ENCODE measurements at places on chromosomes 5 and 9. TPM values are rescaled to one million over a fixed set of nuclear protein-coding genes. Genes with fewer than 3 reads are reported as not detected.

DNA sequence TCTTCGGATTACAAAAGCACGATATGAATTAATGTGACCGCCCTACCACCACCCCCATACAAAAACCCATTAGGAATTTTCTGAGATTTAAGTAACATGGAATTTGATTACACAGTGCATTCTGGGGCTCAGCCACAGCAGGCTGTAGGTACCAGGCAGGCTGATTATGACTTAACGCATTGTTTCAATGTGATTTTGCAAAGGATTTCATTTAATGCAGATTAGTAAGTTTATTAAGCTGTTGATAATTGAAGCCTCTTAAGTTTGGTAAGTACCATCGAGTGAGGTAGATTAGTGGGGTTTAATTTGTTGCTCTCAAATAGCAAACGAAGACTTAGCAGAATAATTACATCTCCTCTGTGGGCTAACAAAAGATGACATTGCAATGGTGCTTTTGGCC lies 240.1 kb downstream of the TRPM3 start:
- no peak for DNase-seq
- H3K27ac ChIP-seq: no peak overlapping the region
- H3K4me3 ChIP-seq: no peak overlapping the region
- H3K4me1 ChIP-seq: no peaks in the 10 kb centered on the region

GRCh38 chr5:41524174-41524573 lies 13.8 kb upstream of the PLCXD3 start:
- no peaks in the 10 kb centered on the region for H3K27me3 ChIP-seq
- H3K4me3 ChIP-seq: no peak overlapping the region
- H3K36me3 ChIP-seq: no peaks in the 10 kb centered on the region

Gene SPAG8
- total RNA-seq: not detected

Gene PKD2L2
- not detected for total RNA-seq

DNA sequence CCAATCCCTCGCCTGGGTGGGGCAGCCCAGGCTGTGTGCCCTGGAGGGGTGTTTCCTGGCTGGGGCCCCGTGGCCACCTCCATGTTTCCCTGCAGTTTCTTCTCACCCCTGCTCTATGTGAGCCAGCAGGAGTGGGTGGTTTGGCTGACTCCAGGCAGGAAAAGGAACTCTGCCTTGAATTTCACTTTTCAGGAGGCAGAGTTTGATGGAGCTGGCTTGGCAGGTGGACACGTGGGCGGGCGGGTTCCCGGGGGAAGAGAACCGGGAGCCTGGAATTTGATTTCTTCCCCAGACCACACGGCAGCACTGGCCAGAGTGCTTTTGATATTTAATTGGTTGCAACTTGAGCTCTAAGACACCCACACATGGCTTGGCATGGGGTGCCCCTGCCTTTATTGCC lies 119.8 kb upstream of the PANK3 start:
- no peaks in the 10 kb centered on the region for H3K36me3 ChIP-seq
- DNase-seq: no peak
- no peaks in the 10 kb centered on the region for H3K4me1 ChIP-seq
- H3K27ac ChIP-seq: no peak overlapping the region
- H3K27me3 ChIP-seq: no peaks in the 10 kb centered on the region

- no peak overlapping the region for H3K4me3 ChIP-seq
- H3K27me3 ChIP-seq: no peaks in the 10 kb centered on the region
- peaks cover 68% of the 10 kb centered on the region for H3K36me3 ChIP-seq
Measured at GRCh38 chr9:76181781-76182180, 212.4 kb downstream of the RFK start.

- no peak overlapping the region for H3K4me3 ChIP-seq
- H3K27ac ChIP-seq: no peak overlapping the region
- H3K27me3 ChIP-seq: no peaks in the 10 kb centered on the region
- DNase-seq: no peak
- no peaks in the 10 kb centered on the region for H3K4me1 ChIP-seq
Measured at GRCh38 chr5:109111680-109112079, 298.1 kb downstream of the PJA2 start.

GRCh38 chr5:68303754-68304420 lies 88.3 kb downstream of the PIK3R1 start:
- DNase-seq: no peak
- no peaks in the 10 kb centered on the region for H3K36me3 ChIP-seq
- H3K27ac ChIP-seq: no peak overlapping the region
- H3K27me3 ChIP-seq: no peaks in the 10 kb centered on the region

DNA sequence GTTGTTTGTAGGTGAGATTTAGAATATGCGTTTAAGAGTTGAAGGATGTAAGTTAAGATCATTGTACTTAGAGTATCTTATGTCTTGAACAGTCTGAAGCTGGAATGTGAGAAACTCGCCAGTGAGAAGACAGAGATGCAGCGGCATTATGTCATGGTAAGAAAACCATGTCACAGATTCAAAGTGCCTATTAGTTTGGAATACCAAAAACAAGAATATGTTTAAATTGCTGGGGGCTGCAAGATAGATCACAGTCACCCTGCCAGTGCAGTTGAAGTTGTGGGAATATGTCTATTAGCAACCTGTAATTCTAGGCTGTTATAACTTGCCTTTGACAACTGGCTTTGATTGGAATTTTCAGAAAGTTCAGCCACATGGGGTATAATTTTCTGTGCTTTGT lies 3.0 kb downstream of the TLE4 start:
- no peaks in the 10 kb centered on the region for H3K36me3 ChIP-seq
- H3K4me1 ChIP-seq: no peaks in the 10 kb centered on the region
- H3K27ac ChIP-seq: no peak overlapping the region
- DNase-seq: no peak

Gene APBA1
- 0.88 TPM for total RNA-seq

DNA sequence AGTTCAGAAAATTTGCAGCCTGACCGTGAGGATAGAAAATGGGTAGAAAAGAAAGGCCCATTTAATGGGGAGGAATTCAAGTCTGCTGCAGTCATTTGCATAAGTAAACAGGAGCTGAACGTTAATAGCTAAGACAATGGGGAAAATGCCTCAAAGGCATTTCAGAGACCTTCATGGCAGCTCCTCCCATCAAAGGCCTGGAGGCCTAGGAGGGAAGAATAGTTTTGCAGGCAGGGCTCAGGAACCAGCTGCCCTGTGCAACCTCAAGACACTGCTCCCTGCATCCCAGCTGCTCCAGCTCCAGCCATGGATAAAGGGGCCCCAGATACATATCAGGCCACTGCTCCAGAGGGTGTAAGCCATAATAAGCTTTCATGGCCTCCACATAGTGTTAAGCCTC lies 32.2 kb upstream of the CDH18 start:
- H3K4me3 ChIP-seq: no peak overlapping the region
- H3K4me1 ChIP-seq: no peaks in the 10 kb centered on the region
- DNase-seq: no peak
- no peaks in the 10 kb centered on the region for H3K27me3 ChIP-seq

Gene TRPM3
- 0.80 TPM for total RNA-seq

Gene NEURL1B
- total RNA-seq: 84.5 TPM

DNA sequence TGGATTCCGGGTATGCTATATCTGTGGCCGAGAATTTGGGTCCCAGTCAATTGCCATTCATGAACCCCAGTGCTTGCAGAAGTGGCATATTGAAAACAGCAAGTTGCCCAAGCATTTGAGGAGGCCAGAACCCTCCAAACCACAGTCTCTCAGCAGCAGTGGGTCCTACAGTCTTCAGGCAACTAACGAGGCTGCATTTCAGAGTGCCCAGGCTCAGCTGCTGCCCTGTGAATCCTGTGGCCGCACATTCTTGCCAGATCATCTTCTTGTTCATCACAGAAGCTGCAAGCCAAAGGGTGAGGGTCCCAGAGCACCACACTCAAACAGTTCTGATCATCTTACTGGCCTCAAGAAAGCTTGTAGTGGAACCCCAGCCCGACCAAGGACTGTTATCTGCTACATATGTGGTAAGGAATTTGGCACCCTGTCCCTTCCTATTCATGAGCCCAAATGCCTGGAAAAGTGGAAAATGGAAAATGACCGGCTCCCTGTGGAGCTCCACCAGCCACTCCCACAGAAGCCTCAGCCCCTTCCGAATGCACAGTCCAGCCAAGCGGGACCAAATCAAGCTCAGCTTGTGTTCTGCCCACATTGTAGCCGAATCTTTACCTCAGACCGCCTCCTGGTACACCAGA lies 23.0 kb downstream of the ZNF474 start:
- no peak overlapping the region for H3K4me3 ChIP-seq
- H3K27me3 ChIP-seq: no peaks in the 10 kb centered on the region
- no peaks in the 10 kb centered on the region for H3K4me1 ChIP-seq
- H3K27ac ChIP-seq: peak overlapping the region; percentile 4

- H3K4me3 ChIP-seq: no peak overlapping the region
- no peaks in the 10 kb centered on the region for H3K36me3 ChIP-seq
- no peak overlapping the region for H3K27ac ChIP-seq
- H3K4me1 ChIP-seq: no peaks in the 10 kb centered on the region
Measured at GRCh38 chr5:123537256-123537655, 25.3 kb downstream of the CSNK1G3 start.

Gene F2RL2
- total RNA-seq: 0.70 TPM

DNA sequence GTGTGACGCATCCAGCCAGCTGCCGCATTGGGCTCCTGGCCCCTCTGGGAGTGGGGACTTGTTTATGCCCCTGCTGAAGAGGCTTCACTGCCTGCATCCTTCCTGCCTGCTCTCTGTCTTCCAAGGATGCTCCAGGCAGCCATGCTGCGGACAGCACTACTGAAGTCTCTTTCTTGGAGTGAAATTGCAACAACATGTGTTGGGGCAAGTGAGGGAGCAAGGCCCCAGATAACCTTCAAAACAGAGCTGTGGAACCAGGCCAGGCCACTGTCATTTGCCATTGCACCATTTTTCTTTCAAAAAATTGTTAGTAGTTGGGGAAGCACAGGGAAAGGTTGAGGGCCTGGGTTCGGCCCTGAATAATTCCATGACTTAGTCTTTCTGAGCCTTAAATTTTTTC lies 169.6 kb upstream of the ADRA1B start:
- H3K4me1 ChIP-seq: no peaks in the 10 kb centered on the region
- no peaks in the 10 kb centered on the region for H3K36me3 ChIP-seq
- no peaks in the 10 kb centered on the region for H3K27me3 ChIP-seq
- H3K4me3 ChIP-seq: no peak overlapping the region

DNA sequence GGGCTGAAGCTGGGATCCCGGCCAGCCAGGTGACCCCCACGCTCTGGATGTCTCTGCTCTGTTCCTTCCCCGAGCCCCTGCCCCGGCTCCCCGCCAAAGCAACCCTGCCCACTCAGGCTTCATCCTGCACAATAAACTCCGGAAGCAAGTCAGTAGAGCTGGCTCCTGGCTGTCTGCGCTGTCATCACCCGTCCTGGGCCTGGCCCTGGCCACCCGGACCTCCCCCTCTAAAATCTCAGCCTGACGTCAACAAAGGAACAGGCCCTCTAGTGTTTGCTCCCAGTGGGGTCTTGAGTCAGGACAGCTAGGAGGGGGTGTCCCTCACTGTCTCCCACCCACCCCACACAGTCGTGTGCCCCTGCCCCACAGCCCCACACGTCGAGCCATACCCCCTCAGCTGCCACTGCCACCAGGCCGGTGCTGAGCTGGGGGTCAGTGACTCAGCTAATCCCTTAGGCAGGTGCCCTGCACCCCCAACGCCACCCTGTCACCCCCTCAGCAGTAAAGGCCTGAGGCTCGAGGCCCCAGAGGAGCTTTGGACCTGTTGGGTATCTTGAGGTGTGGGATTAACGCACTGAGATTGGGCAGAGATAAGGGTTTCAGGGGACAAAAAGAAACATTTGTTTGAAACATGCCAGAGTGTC lies 1.1 kb upstream of the LCNL1 start:
- H3K4me3 ChIP-seq: no peak overlapping the region
- DNase-seq: no peak
- H3K4me1 ChIP-seq: no peaks in the 10 kb centered on the region
- peaks cover 18% of the 10 kb centered on the region for H3K27me3 ChIP-seq
- no peaks in the 10 kb centered on the region for H3K36me3 ChIP-seq

DNA sequence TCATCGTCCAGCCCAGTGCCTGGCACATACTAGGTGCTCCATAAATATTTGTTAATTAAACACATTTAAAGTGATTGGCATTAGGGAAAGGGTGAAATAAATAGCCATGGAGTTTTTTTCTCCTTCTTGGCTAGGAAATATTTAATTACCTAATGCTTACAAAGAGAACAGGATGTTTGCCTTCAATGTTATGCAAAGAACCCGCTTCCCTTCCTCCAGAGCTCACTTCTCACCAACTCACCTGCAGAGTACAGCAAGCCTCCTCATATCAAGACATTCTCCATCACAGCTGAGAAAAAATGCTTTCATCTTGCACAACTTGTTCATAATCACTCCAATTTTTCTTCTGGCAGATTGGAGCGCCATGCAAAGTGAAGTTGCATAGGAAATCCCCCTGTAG lies 161.7 kb upstream of the STK32A start:
- H3K4me3 ChIP-seq: no peak overlapping the region
- no peak for DNase-seq
- no peak overlapping the region for H3K27ac ChIP-seq
- no peaks in the 10 kb centered on the region for H3K36me3 ChIP-seq
- no peaks in the 10 kb centered on the region for H3K4me1 ChIP-seq

GRCh38 chr5:32458880-32459495 lies 14.4 kb upstream of the ZFR start:
- no peaks in the 10 kb centered on the region for H3K27me3 ChIP-seq
- no peak overlapping the region for H3K4me3 ChIP-seq
- no peak overlapping the region for H3K27ac ChIP-seq
- DNase-seq: no peak
- no peaks in the 10 kb centered on the region for H3K4me1 ChIP-seq

GRCh38 chr9:106890608-106891007 lies 27.6 kb downstream of the ZNF462 start:
- no peaks in the 10 kb centered on the region for H3K27me3 ChIP-seq
- H3K4me1 ChIP-seq: no peaks in the 10 kb centered on the region
- H3K36me3 ChIP-seq: no peaks in the 10 kb centered on the region
- H3K27ac ChIP-seq: no peak overlapping the region

DNA sequence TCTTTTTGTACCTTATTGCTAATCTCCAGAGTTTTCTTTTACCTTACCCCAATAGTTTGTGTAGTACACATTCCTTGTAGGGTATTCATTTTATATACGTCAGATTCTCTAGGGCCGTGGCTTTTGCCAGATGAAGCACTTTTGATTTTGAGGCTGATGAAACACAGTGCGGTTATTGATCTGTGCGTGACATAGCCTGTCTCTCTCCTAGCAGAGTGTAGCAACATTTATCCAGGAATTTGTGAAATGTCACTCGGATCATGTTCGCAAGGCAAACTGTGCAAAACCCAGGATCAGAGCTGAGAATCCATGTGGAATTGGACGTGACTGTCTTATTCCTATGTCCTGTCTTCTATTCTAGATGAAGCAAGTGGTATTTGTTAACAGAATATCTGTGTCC lies 142.0 kb upstream of the SH3GL2 start:
- H3K4me3 ChIP-seq: no peak overlapping the region
- no peak overlapping the region for H3K27ac ChIP-seq
- no peak for DNase-seq
- H3K27me3 ChIP-seq: no peaks in the 10 kb centered on the region

- DNase-seq: no peak
- no peaks in the 10 kb centered on the region for H3K27me3 ChIP-seq
- H3K4me3 ChIP-seq: no peak overlapping the region
- H3K4me1 ChIP-seq: no peaks in the 10 kb centered on the region
- H3K36me3 ChIP-seq: no peaks in the 10 kb centered on the region
Measured at GRCh38 chr5:148374690-148375360, 8.9 kb upstream of the FBXO38 start.

- H3K36me3 ChIP-seq: no peaks in the 10 kb centered on the region
- H3K4me1 ChIP-seq: no peaks in the 10 kb centered on the region
- no peak overlapping the region for H3K27ac ChIP-seq
Measured at GRCh38 chr9:98532574-98532973, 176.2 kb downstream of the GABBR2 start.
